ENCODE measurements at places on chromosomes 5 and 9.

- no peak for DNase-seq
These were observed 83.8 kb upstream of the NMUR2 start for GRCh38 chr5:152488869-152489268.

GRCh38 chr9:95434116-95435073 lies 82.4 kb downstream of the PTCH1 start:
- no peak for DNase-seq

- DNase-seq: no peak
These were observed 1.6 kb downstream of the ATP10B start for GRCh38 chr5:160850421-160850820.

DNA sequence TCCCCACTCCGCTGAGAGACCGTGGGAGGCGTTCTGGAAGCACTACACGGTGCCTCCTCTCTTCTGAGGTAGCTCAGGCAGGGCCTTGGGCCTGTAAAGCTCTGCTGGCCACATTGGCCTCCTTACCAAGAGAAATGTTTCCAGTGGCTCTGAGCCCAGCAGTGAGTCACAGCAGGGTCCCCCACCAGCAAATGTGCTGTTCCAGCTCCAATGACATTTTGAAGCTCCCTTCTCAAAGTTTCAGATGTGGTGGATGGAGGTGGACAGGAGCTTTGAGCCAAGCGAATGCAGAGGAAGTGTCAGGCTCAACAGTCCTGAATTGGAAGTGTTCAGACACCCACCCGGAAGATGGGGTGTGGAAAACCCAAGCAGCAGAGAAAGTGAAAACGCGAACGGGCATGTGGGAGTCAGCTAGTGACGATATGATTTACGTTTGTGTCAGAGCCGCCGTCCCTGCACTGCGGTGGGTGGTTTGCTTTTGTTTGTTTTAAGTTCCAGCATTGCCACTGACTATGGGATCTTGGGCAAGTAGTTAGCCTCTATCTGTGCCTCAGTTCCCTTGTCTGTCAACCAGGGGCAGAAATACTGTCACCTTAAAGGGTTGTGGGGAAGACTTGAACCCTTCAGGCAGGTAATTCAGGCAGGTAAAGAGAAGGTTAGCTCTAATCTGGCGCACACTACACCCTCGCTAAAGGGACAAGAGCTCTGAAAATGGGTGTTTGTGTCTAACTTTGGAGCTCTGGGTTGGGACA lies 38.2 kb downstream of the C5orf15 start:
- DNase-seq: no peak

All from fibroblast of gingiva (primary cell).